Suppressor macrophage treated with lipopolysaccharide for 4 hours (primary cell): ENCODE measurements at places on chromosomes 7 and 10.

GRCh38 chr10:69499726-69500689 lies 48.7 kb downstream of the TSPAN15 start:
- no peak for DNase-seq

- DNase-seq: no peak
These were observed 32.2 kb downstream of the DNAJB6 start for GRCh38 chr7:157368955-157369354.

GRCh38 chr10:129525401-129525801 lies 58.4 kb downstream of the MGMT start:
- no peak for DNase-seq

- no peak for DNase-seq
These were observed 2.9 kb downstream of the FZD8 start for GRCh38 chr10:35639021-35639727.

- DNase-seq: peak; percentile 57
These were observed 77.7 kb upstream of the GPR37 start for GRCh38 chr7:124843336-124843735.

DNA sequence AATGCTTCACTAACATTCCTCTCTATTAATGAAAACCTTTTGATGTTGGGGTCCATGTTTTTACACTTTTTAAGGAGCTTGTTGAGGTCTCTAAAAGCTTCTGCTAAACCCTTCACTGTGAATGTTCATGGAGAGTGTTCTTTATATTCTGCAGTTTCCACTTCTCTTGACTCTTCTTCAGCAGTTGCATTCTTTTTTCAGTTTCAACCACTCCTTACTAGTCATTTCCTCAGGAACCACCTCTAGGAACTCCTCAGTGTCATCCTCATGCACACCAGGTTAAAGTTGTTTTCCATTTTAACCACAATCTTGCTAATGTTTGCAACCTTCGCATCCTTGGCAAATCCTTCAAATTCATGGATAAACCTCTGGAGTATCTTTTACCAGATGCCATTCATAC lies 821.6 kb downstream of the ANKRD7 start:
- no peak for DNase-seq

DNA sequence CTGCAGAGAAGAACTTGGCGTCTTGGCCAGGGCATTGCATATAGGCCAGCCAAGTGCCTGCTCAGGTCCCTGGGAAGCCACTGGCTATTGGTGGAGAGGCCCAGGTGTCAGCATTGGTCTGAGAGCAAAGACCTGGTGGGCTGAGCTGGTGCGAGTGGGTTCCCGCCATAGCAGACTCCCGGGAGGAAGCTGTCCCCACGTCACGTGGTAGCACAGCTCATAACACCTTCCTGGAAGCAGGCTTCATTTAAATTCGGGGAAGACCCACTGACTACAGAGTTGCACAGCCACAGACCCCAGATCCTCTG lies 130.5 kb downstream of the WDR37 start:
- DNase-seq: no peak

DNA sequence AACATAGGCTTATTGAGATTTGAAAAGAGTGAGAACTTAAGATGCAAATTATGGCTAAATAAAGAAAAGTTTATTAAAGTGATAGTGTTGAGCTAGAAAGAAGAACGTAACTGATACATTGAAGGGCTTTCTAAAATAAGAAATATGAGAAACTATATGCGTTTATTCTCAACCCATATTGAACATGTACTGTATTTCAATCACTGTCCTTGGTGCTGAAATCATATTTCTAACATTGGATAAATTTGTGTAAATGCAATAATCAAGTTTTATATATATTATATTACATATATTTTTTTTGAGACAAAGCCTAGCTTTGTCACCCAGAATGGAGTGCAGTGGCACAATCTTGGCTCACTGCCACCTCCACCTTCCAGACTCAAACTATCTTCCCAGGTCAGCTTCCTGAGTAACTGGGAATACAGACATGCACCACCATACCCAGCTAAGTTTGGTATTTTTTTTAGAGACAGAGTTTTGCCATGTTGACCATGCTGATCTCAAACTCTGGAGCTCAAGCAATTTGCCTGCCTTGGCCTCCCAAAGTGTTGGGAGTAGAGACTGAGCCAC lies 1065.8 kb downstream of the REEP3 start:
- DNase-seq: no peak

GRCh38 chr10:48655411-48656240 lies 29.0 kb upstream of the WDFY4 start:
- peak; percentile 72 for DNase-seq

- DNase-seq: no peak
These were observed 664.9 kb downstream of the SUGCT start for GRCh38 chr7:40799493-40800403.

- DNase-seq: no peak
These were observed 64.4 kb downstream of the BPGM start for GRCh38 chr7:134710854-134711624.

DNA sequence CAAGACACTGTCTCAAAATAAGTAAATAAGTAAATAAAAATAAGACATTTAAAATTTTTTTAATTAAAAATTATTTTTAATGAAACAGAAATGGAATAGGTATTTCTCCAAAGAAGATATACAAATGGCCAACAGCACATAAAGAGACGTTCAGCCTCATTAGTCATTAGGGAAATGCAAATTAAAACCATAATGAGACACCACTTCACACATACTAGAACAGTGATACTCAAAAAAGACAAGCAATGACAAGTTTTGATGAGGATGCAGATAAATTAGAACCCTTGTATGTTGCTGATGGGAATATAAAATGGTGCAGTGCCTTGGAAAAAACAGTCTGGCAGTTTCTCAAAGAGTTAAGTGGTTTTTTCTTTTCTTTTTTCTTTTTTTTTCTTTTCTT lies 26.5 kb upstream of the C10orf67 start:
- DNase-seq: no peak

DNA sequence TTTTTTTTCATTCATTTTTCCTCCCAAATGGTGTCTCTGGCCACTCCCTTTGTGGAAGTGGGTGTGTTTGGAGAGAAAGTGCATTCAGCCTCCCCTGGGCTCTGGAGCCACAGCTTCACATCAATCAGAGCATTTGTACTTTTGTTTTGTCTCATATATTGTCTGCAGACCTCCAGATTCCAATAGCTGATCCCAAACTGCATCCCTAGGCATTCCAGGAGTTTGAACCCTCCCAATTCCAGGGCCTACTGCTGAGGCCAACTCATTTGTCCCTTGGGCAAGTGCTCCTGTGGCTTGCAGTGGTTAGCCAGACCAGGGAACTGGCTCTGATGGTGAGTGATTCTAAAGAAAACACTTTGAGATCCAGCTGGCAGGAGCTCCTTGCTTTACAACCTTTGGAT lies 163.3 kb downstream of the IPMK start:
- no peak for DNase-seq

DNA sequence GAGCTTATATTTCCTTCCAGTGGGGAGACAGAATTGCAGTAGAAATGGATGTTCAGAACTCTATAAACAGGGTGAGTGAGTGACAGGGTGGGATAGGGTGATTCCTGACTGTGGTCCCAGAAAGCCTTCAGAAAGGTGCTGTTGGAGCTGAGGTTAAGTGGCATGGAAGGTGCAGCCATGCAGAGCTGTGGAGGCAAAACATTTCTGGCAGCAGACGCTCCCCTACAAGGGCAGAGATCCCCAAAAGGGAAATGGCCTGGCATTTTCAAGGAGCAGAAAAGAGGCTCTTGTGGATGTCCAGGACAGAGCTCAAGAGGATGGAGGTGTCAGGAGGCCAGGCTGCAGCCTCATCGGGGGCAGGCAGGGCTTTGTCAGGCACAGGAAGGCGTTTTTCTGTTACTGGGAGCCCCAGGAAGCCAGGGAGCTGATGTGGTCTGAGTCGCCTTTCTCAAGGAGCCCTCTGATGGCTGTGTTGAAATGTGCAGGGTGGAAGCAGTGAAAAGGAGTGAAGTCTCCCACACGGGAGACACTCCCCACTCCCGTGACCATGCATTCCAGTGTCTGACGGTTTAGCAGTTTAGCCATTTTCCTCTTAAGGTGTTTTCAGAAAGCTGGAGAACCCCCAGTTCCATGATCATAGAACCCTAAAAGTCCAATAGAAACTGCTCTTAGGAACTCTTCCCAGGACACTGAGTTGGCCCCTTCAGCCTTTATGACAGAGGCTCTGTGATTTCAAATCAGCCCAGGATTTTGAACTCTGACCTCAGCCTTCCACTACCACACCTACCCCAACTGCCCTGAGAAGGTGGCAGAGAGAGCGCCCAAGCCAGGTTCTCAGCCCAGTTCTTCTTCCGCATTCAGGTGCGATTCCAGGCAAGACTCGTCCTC lies 96.2 kb downstream of the C10orf105 start:
- DNase-seq: peak; percentile 42

GRCh38 chr10:93039721-93040120 lies 20.9 kb upstream of the CYP26C1 start:
- DNase-seq: peak; percentile 15

DNA sequence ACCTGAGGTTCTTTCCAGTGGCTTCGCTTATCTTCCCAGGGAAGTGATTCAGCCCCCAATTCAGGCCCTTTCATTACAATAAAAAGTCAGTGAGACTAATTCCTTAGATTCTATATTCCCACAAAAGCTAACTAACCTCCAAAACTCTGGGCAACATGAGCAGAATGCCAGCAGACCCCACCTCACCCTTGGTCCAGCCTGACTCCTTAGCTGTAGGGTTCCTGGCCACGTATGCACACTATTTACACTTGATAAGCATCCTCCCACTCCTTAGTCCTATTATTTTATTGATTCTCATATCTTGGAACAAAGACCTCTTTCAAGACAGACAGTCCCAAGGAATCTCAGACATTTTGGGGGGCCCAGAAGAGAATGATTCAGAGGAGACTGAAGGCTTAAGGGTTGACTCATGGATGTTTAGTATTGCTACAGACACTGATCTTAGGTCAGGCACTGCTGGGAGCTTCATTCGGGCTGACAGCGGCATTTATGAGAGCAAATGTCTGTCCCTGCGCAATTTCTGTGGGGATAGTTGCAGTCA lies 162.6 kb upstream of the GDF10 start:
- peak; percentile 14 for DNase-seq

DNA sequence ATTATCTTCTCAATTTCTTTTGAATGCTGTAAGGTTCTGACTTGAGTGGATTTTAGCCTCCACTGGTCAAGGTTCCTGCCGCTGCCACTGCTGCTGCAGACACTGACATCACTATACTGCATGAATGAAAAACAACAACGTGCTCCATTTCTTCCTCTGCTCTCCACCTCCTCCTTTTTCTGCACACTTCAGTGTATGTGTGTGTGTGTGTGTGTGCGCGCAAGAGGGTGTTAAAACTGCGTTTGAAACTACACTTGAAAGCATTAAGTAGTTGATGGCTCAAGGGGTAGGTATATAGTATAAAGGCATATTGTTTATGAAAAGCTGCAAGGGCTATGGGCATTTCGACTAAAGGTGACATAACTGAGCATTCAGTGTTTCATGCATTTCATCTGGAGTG lies 3.5 kb downstream of the GLCCI1 start:
- no peak for DNase-seq

GRCh38 chr7:37269711-37270508 lies 178.8 kb downstream of the ELMO1 start:
- no peak for DNase-seq

DNA sequence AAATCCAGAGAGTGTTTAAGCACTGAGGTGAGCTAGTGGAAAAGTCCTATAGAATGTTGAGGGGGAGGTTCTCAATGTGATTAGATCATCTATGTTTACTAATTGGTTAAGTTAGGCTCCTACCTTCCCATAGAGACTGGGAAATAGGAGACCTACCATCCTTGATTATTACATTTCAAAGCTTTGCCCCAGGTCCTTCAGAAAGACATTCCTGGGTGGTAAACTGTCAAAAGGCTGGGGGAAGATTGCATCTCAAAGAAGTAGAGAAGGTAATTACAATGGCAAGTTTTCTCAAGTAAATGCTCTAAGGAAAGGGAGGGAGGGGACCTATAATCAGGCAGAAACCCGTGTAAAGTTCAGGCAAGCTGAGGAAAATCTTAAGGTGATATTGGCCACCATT lies 247.8 kb upstream of the SMIM30 start:
- no peak for DNase-seq

GRCh38 chr10:35356725-35357092 lies 20.4 kb downstream of the CCNY start:
- DNase-seq: no peak

DNA sequence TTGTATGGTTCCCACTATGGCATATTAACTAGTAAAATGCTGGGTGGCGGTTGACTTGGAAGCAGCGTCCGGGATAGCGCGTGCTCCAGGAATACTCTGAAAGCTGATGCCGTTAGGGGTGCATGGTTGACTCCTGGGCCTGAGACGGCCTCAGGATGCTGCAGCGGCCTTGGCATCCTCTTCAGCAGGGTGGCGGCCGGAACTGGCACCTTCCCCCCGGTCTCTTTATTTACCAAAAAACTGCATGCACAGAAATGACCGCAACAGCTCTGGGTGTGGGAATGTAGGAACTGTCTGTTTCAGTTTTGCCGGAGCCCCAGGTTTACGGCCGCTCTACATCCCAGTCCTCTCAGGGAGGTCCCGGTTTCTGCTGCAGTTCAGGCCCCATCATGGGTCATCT lies 28.8 kb downstream of the PFKP start:
- peak; percentile 45 for DNase-seq
